CD4-positive, alpha-beta T cell treated with Interleukin-17A for 1 hour (primary cell): ENCODE measurements at places on chromosomes 5 and 9.

- no peak for DNase-seq
Observed at GRCh38 chr9:119736491-119737454, 367.5 kb upstream of the BRINP1 start.

GRCh38 chr5:167802755-167803431 lies 488.6 kb upstream of the WWC1 start:
- no peak for DNase-seq

GRCh38 chr5:68478301-68479095 lies 262.9 kb downstream of the PIK3R1 start:
- DNase-seq, result no peak

DNA sequence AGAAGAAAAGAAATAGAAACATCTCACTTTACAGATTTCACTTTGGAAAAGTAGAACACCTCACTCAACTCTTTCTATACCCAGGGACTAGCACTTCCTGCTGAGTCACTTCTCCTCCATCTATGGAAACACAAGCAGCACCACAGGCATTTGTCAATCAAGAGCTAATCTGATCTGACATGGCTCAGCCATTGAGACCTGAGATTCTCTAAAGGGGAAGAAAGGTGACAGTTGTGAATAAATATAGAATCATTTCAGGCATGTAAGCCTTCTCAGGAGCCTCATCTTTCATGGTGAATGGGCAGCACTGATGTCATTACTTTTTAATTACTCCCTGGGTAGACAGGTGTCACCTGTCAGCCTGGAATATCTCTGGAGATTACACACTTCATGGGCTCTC lies 559.8 kb downstream of the HINT1 start:
- DNase-seq, result no peak

DNA sequence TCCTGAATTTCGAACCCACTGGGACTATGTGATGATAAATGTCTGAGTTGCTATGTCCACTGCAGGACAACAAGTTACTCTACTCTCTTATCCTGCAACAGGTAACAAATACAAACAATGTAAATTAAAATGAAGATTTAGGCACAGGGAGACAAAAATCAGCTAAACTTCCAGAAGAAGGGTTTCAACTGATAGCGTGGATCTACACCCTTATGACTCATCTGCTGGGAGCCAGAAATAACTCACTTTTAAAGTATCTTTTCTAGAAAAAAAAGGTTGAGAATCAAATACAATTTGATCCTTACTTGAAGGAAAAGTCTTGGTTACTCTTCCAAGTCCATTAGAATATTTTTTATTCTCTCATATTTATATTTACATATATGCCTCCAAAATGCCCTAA lies 21.4 kb downstream of the PJA2 start:
- no peak for DNase-seq
